ENCODE measurements at places on chromosomes 5 and 9.
A peak's percentile ranks its signal among the peaks of the same experiment; 100 is the strongest.

GRCh38 chr5:105922574-105922973 lies 1748.2 kb downstream of the EFNA5 start:
- no peak for DNase-seq

DNA sequence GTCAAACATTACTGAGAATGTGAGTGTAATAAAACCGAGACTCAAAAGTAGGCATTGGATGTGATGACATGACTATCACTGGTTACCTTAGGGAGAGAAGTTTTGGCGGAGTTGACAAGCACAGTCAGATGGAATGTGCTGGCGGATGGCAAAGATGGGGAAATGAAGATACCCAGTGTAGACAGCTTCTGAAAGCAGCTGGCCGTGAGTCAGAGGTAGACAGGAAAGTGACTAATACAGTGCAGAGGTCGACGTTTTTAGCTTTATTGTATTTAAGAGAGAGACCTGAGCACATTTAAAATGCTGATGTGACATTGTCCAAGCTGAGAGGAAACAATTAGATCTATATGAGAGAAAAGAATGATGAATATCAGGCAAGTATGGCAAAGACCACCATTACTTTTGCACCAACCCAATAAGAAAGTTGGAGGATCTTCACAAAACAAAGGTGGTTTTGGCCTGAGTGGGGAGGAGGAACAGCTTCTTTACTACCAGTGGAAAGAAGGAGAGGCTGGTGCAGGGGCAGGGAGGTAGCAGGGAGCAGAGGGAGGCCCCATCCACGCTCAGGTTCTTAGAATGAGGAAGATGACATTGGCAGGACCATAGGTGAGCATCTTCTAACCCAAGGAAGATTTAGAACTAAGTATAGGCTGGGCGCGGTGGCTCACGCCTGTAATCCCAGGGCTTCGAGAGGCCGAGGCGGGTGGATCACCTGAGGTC lies 36.7 kb upstream of the KCNIP1 start:
- peak; percentile 24 for DNase-seq

- no peak for DNase-seq
These were observed 1047.1 kb downstream of the PTPRD start for GRCh38 chr9:9565700-9566099.

GRCh38 chr5:58326022-58326421 lies 133.9 kb downstream of the PLK2 start:
- no peak for DNase-seq

- peak; percentile 60 for DNase-seq
These were observed 315.6 kb downstream of the MTRR start for GRCh38 chr5:8184455-8185063.

- DNase-seq: no peak
These were observed 25.8 kb upstream of the SYNPO start for GRCh38 chr5:150614661-150615060.

DNA sequence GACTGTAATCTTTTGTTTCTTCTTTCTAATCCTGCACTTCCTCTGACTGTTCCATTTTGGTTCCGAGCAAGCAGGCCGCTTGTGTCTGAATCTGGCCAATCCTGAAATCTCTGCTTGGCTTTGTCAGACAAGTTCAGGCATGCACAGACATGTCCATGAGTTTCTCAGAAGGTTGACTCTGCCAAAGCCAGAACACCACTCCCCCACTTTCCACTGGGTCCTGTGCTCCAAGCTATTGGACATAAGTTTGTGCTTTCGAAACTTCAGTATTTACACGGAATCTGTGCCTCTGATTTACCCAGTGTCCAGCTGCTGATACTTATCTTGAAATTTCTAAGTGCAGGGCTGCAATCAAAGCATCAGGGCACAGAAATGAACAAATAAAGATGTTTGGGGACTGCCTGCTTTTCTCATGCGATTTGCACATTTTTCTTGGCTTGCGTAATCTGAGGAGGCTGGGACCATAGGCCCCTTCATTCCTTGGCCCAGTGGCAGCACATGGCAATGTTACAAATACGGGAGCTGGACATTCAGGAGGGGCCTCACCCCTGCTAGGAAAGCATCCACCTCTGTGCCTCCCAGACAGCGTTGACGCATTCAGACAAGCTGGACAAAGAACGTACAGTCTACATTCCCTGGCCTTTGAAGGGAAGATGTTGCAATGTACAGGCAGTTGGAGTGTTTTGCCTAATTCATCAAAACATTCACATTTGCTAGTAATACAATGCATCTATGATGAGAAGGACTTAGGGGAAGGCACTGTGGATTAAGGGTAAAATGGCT lies 209.2 kb upstream of the PAPPA start:
- no peak for DNase-seq

- peak; percentile 33 for DNase-seq
These were observed 153.8 kb downstream of the GOLPH3 start for GRCh38 chr5:32020271-32020670.

DNA sequence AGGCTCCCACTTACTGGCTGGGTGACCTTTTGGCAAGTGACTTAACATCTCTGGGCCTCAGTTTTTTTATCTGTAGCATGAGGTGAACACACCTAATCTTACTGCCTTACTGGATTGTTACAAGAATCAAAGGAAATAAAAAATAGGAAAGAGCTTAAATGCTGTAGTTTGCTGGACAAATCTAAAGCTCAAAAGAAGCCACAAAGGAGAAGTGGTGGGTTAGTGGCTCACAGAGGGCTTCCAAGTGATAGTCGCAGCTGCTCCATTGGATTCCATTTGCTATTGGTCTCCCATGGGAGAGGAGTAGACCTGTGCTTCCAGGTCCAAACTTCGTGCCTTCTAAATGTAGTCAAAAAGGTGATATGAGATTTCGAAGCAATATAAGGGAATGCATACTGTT lies 123.6 kb downstream of the SEMA6A start:
- DNase-seq: peak; percentile 28
